ENCODE measurements at places on chromosomes 11 and 22. TPM values are rescaled to one million over a fixed set of nuclear protein-coding genes. Genes with fewer than 3 reads are reported as not detected.

The PTPRCAP gene
- 2.5 TPM for total RNA-seq

The CTSW gene
- 1.8 TPM for total RNA-seq

The OR5I1 gene
- total RNA-seq = not detected

The MMP8 gene
- 0.67 TPM for total RNA-seq

The ELFN2 gene
- total RNA-seq = 0.05 TPM

The AMOTL1 gene
- 78.9 TPM for total RNA-seq

The OR52N1 gene
- not detected for total RNA-seq

The AIP gene
- total RNA-seq = 44.4 TPM

The TMEM132A gene
- 7.7 TPM for total RNA-seq

The CCDC87 gene
- 0.46 TPM for total RNA-seq

The SLC22A6 gene
- total RNA-seq = not detected

The NAA40 gene
- total RNA-seq = 11.3 TPM

The APOBEC3H gene
- total RNA-seq = 0.24 TPM

GRCh38 chr11:93908689-93909088 is 58.3 kb upstream of the VSTM5 start:
- DNase-seq = no peak

DNA sequence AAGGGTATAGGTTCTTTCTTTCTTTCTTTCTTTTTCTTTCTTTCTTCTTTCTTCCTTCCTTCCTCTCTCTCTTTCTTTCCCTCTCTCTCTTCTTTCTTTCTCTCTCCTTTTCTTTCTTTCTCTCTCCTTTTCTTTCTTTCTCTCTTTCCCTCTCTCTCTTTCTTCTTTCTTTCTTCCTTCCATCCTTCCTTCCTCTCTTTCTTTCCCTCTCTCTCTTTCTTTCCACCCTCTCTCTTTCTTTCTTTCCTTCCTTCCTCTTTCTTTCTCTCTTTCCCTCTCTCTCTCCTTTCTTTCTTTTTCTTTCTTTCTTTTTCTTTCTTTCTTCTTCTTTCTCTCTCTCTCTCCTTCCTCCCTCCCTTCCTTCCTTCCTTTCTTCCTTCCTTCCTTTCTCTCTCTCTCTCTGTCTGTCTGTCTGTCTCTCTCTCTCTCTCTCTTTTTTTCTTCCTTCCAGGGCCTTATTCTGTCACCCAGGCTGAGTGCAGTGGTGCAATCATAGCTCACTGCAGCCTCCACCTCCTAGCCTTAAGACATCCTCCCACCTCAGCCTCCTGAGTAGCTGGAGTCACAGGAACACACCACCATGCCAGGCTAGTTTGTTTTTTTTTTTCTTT is 26.8 kb downstream of the LIF start:
- DNase-seq = no peak

GRCh38 chr22:19038164-19038546 is 84.1 kb downstream of the DGCR2 start:
- DNase-seq = no peak

GRCh38 chr11:118102721-118103261 is 16.0 kb upstream of the SMIM35 start:
- peak; percentile 48 for DNase-seq

GRCh38 chr22:29710922-29711593 is 8.7 kb upstream of the CABP7 start:
- no peak for DNase-seq

GRCh38 chr22:44524806-44525205 is 26.8 kb upstream of the RTL6 start:
- peak; percentile 47 for DNase-seq

GRCh38 chr11:118282606-118283005 is 18.5 kb upstream of the MPZL2 start:
- no peak for DNase-seq

DNA sequence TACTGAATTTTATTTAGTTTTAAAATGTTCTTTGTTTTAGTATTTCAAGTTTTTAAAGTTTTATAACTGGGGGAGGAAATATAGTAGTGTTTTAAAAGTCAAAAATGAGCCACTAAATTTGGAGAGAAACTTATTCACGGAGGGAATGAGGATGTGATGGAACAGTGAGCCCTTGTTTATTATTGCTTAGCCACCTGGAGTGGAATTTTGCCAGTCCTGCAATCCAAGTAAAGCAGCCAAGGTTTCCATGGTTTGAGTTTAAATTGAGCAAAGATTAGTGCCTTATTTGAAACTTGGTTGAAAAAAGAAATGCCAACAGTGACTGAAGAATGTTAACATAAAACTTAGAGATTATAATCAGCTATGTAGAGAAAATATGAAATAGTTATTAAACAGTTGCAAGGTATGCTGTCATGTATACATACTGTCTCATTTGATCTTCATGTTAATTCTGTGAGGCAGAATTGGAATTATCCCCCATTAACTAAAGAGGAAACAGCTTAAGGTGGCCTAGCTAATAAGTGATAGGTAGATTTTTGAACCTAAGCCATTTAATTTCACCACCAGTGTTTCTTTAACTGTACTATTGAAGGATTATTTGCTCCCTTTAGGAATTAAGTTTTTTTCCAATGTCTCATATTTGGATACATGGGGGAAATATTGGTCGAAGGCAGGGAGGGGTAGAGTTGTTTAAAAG is 36.4 kb downstream of the SWAP70 start:
- no peak for DNase-seq

GRCh38 chr22:29625090-29625825 is 21.8 kb downstream of the NF2 start:
- DNase-seq = no peak

- DNase-seq = no peak
Observed at GRCh38 chr11:129853518-129854231, 38.0 kb downstream of the TMEM45B start.

- DNase-seq = no peak
Observed at GRCh38 chr22:48391820-48392219, 1435.9 kb downstream of the BRD1 start.

DNA sequence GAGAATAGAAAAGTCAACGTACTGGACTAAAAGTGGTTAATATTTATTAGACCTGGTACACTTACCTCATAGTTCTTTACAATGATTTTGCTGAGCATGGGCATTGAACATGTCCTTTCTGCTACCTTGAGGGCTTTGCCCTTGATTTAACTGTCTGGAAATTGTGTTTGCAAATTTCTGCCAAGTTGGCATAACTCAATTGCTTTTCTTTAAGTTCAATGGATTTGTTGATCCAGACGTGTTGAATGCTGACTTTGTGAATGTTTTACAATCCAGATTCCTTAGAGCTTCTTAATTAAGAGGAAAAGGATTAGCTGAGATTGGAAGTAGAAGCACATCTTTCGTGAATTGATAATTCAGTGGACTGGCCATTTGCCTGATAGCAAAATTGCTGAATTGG is 7.2 kb upstream of the OR4X2 start:
- DNase-seq = no peak

DNA sequence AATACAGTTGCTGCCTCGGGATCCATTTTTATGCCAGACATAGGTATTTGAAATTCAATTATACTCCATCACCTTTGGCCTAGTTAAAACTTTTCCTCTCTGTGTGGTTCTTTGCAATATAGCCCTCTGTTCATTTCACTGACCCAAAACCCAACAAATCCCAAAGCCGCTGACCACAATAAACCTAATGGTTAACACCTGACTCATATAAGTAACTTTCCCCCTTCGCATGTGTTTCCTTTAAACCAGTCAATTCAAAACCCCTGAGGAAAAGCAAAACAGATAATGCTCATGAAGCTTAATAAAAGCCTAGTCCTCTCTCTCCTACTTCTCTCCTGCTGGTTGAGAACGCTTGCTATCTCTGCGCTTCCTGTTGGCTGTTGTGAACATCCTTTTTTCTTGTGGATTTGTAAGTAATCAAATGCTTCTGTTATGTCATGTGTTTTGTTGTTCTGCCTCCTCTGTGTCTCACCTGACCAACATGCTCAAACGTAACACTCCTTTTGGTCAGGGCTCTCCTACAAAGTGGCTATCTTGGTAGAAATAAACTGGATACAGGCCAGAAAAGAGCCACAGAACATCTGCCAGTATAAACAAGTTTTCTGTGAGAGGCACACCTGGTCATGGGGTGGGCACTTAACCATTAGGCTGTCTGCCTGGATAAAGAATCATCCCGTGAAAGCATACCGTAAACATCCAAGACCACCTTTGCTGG is 652.6 kb downstream of the METTL15 start:
- DNase-seq = no peak

GRCh38 chr22:41770715-41771468 is 29.6 kb upstream of the CCDC134 start:
- peak; percentile 70 for DNase-seq

GRCh38 chr11:117823294-117823945 is 1.1 kb downstream of the FXYD2 start:
- DNase-seq = peak; percentile 85

GRCh38 chr11:133492895-133493294 is 39.4 kb downstream of the OPCML start:
- DNase-seq = no peak

- peak; percentile 95 for DNase-seq
Observed at GRCh38 chr22:41380993-41381328, 781 bp upstream of the TEF start.

DNA sequence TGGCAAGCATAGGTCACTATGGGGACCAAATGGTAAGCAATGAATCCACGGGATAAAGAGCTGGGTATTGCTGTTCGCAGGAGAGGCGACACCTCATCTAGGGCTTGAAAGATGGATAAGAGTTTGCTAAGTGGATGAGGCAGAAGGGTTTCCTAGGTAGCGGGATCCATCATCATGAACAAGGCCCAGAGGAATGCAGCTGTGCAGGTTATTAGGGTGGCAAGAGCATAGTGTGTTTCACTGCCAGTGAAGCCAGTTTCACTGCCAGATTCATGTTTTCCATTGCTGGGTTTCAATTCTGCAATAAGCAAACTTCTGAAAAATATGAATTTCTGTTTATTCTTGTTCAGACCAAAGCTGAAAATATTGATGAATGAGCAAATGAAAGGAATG is 27.2 kb downstream of the WEE1 start:
- no peak for DNase-seq

Data from posterior vena cava (tissue), 2 donors.